ENCODE measurements at places on chromosomes 4 and X.
A peak's percentile ranks its signal among the peaks of the same experiment; 100 is the strongest.

DNA sequence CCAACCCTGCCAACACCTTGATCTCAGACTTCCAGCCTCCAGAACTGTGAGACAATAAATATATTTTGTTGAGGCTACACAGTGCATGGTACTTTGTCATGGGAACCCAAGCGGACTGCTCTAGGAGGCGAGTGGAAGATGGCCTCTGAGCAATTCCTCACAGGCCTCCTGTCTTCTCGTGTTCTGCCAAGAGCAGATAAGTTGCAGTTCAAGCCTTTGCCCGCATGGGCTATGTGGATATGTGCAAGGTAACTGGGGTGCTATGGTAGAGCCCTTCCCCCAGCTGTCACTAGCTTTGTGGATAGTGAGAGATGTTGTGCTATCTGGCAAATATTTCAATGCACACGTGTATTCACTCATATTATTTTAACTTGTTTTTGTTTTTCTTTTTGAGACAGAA, 156.0 kb upstream of the BCOR start:
- DNase-seq = no peak

- no peak for DNase-seq
Observed at GRCh38 chr4:38377195-38377594, 286.8 kb upstream of the KLF3 start.

- DNase-seq = no peak
Observed at GRCh38 chr4:56622176-56622575, 58.9 kb downstream of the HOPX start.

DNA sequence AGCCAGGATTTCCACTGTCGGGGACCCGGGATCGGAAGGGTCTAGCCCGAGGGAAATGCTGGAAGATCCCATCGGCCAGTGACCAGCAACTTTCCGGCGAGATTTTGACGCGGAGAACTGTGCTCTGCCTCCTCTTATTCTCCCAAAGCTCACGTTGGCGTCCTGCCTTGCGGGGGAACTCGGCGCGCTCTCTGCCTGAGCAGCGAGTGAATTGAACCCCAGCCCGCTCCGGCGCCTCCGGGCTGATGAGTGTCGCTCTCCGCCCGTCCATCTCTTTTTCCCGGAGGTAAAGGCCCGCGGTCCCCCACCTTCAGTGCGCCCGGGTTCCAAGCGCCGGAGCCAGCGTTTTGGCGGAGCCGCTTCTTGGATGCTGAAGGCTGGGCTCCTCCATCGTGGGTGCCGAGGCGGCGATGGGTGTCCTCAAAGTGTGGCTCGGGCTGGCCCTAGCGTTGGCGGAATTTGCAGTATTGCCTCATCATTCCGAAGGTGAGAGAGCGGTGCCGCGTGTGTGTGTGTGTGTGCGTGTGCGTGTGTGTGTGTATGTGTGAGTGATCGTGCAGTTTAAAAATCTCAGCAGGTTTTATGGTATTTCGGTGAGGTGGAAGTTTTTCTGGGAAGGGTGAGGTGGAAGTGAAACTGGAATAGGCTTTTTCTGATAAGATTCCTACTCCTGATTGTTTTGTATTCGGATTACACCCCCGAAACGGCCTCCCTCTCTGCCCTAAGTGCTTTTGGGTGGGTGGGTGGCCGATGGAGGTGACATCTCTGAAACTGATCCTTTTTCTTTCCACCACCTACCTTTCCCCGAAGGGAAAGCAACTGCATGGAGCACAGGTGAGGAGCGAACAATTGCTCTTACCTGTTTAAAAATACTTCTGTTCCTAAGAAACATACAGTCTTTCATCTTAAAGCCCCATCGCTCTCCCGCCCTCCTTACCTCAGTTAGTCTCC, 752 bp downstream of the FRAS1 start:
- peak; percentile 56 for DNase-seq

- DNase-seq = no peak
Observed at GRCh38 chrX:74449322-74449936, 28.1 kb downstream of the SLC16A2 start.

DNA sequence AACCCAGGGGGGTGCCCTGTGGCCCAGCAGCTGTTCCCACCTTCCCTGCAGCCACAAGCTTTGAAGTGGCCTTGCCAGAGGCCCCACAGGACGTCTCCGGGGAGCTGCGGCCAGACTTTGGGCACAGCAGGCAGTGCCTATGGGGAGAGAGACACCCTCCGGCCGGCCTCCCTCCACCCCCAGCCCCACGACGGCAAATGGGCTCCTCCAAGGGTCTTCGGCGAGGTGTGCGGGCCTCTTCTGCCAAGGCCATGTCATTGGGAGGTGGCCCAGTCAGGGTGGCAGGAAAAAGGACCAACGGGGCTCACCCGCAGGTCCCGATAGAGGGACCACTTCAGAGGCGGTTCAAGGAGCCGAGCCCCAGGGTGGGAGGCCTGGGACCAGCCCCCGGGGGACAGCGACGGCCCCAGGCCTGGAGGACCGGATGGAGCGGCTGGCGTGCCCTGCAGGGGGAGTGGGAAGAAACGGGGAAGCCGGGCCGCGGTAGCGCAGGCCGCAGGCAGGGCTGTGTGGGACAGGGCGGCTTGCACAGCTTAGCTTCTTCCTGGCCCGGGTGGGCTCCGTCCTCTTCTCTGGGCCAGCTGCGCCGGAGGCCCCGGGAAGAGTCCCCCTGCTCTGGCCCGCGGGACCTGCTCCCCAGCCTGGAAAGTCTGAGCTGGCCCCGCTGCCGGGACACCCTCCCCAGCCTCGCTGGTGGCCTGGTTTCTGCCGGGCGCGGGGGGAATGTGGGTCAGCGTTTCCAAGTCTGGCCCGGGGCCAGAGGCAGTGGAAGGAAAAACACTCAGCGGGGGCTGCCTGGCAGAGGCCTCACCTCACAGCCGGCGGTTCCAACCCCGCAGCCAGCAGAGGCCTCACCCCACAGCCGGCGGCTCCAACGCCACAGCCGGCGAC, 21.9 kb upstream of the SPON2 start:
- DNase-seq = peak; percentile 42

- no peak for DNase-seq
Observed at GRCh38 chr4:181761156-181761555, 482.0 kb upstream of the TENM3 start.

GRCh38 chrX:154443992-154444754, at the start of gene FAM50A:
TSS of gene FAM50A (plus strand) at chrX:154444141. CDS start at chrX:154444236, 95 bp downstream.
- peak; percentile 78 for DNase-seq
